ENCODE measurements at places on chromosomes 4 and X.

DNA sequence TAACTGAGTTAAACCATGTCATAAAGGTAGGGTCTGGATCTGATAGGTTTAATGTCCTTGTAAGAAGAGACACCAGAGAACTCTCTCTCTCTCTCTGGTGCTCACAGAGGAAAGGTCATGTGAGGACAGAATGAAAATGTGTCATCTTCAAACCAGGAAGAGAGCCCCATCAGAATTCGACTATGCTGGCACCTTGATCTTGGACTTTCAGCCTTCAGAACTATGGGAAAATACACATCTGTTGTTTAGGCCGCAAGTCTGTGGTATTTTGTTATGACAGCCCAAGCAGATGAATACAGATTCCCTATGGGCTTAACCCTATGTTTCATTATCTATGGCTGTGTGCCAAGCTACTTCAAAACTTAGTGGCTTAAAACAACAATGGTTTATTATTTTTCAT, 105.5 kb upstream of the DDIT4L start:
- peak; percentile 38 for DNase-seq

- DNase-seq = no peak
Observed at GRCh38 chrX:7385131-7385530, 237.2 kb upstream of the PUDP start.

DNA sequence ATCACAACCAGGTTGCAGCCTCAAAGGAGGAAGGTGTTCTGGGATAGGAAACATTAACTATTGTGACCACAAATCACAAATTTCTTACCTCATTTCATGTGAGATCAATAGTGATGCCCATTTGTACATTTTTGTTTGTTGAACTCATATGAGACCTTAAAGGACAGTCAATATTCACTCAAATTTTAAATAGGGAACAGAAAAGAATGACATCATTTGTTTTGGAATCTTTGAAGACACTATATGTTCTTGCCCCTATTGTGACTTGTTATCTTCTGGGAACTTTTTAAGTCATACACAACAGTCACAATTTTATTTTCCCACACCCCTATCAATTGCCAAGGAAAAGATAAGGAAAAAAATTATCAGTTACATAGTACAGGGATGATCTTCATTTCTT, 346.5 kb downstream of the ARAP2 start:
- no peak for DNase-seq

DNA sequence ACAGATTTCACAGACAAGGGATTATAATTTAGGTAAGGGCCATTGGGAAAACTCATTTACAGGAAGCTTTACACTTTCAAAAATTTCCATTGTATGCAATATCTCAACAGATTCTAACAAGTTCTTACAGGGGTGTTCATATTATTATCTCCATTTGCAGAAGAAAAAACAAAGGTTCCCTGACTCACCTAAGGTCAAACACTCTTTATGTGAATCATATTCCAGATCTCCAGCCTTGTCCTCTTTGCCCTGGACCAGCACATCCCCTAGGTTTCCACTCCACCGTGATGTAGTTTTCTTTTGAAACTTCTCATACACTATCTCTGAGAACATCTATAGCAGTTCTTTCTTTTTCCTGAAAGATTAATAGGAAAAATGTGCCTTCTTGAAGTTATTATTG, 96.4 kb upstream of the HS3ST1 start:
- no peak for DNase-seq

DNA sequence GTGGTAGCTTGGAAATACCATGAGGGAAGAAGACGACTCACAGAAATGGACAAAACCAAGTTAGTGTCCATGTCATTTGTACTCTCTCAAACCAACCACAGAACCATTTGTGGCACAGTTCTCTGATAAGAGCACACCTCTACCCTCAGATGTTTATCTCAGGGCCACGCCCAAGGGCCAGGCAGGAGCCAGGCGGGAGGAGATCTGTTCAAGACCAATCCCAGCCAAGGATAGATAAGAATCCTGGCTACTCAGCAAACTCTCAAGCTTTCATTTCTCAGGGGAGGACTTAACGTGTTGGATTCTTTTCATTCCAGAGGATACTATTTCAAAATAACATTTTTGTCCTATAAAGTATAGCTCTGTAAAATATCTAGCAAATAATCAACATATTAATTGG, 95.0 kb downstream of the NYX start:
- peak; percentile 14 for DNase-seq

DNA sequence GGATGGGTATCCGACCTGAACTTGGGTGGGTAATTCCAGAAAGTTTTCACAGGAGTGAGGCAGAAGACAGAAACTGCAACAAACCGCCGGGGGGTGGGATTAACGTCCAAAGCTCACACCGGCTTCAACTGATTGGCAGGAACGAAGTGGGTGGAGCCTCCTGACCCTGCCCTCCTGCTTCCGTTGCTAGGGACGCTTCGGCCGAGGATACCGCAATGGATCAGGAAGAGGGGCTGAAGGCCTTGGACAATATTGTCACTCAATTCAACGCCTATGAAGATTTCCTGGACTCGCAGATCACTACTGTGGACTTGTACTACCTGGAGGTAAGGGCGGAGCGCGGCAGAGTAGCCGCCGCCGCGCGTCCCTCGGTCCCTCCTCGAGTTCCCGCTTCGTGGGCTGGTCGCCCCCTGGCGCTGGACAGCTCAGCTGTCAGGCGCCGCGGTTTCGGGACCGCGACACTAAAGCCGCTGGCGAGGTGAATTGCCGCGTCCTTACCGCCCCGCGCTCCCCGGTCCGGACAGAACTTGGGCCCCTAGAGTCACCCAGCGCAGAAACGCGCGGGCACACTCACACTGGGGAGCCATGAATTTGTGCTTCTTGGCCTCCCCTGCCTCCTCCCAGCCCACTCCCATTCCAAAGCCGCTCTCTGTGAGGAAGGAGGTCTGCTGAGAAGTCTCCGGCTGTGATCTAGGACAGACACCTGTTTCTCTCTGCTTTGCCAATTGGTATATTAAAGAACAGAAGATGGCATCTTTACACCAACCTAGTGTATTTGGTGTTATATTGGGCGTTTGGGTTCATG, at the start of gene CFAP299:
Gene CFAP299, plus strand, starts transcription at position 177 of the 805 bp plus-strand sequence.
- DNase-seq = peak; percentile 91

DNA sequence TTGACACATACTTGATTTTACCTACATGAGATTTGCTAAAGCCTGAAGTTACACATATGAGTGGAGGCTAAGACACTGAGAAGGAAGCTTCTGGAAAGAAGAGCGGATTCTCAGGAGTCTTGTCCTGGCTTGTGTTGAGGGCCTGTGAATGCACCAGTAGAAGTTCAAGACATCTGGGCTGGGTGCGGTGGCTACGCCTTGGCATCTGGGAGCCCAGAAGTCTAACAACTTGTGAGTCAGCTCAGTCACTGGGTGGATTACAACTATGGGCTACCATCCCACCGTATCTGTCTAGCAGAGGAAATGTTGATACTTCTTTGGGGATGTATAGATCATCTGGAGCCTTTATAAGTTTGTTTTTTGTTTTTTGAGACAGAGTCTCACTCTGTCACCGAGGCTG, 375.6 kb upstream of the SMIM31 start:
- DNase-seq = no peak

- no peak for DNase-seq
Observed at GRCh38 chr4:8278009-8278395, 8.4 kb downstream of the HTRA3 start.

DNA sequence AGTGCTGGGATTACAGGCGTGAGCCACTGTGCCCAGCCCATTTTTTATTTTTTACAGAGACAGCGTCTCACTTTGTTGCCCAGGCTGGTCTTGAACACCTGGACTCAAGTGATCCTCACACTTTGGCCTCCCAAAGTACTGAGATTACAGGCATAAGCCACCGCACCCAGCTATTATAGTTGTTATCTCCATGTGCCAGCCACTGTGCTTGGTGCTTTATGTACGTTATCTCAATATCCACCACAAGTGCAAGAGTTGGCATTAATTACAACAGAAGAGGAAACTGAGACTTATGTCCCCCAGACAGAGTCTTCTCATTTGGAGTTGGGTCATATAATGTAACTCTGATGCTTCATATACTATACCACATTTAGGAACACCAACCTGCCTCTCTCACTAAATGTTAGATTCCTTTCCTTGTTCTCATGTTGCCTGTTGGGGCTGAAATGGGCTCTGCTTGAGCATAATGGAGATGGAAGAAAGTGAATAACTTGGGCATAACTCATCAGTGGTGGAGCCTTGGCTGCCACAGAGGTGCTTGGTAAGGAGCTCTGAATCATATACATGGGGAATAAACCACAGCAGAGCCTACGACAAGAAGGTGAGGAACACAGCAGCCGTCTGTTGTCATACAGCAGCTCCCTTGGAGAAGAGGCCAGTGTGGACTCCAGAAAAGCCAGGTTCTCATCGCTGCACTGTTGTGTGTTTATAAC, 84.3 kb downstream of the SPRY1 start:
- DNase-seq = peak; percentile 84

DNA sequence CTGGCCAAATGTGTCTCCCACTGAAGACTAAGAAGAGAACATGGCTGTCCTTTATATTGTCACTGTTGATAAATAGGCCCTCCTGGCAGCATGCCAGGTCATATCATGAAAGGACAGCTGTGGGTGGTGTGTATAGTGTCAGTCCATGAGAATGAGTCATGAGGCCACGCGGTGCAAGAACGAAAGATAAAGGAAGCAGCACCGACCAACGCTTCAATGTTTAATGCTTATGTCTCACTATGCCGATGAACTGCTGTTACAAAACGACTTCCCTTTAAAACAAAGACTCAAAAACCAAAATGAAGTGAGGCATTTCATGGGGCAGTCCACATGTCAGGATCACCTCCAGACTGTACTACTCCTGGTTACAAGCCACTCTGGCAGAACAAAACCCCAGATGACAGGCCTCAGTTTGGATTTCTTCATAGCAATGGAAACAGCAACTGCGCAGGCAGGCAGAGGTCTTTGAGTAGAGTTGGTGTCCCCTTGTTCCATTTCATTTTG, 5.2 kb upstream of the TCEANC start:
- DNase-seq = peak; percentile 60

GRCh38 chrX:50054147-50054546, 131.8 kb downstream of the CLCN5 start:
- no peak for DNase-seq

DNA sequence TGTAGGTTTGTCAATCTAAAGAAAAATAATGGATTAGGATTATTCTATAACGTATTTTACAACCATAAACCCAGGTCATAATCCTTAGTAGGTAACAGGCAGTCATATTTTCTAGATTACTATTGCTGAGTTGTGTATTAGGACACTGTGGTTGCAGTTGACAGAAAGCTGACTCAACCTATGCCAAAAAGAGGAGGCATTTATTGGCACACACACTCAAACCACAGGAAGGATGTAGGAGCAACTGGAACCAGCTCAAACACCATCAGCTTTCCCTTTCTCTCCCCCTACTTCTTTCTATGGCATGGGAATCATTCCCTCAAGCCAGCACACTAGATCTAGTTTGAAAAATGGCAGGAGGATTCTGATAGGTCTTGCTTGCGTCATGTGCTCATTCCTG, 136.4 kb upstream of the FAM9C start:
- peak; percentile 46 for DNase-seq
